Stimulated activated CD4-positive, alpha-beta T cell treated with anti-CD3 and anti-CD28 coated beads, Interleukin-2, amount 100 ng/mL, for 4 hours (primary cell): ENCODE measurements at places on chromosomes 5 and 9.

DNA sequence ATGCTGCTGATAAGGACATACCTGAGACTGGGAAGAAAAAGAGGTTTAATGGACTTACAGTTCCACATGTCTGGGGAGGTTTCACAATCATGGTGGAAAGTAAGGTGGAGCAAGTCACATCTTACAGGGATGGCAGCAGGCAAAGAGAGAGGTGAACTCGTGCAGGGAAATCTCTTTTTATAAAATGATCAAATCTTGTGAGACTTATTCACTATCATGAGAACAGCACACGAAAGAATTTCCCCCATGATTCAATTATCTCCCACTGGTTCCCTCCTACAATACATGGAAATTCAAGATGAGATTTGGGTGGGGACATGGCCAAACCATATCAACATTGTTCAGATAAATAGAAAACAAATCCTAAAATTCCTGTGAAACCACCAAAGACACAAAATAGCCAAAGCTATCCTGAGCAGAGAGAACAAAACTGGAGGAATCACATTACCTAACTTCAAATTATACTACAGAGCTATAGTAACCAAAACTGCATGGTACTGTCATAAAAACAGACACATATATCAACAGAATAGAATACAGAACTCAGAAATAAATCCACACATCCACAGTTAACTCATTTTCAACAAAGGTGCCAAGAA is 230.5 kb upstream of the TRIM32 start:
- no peak for DNase-seq

DNA sequence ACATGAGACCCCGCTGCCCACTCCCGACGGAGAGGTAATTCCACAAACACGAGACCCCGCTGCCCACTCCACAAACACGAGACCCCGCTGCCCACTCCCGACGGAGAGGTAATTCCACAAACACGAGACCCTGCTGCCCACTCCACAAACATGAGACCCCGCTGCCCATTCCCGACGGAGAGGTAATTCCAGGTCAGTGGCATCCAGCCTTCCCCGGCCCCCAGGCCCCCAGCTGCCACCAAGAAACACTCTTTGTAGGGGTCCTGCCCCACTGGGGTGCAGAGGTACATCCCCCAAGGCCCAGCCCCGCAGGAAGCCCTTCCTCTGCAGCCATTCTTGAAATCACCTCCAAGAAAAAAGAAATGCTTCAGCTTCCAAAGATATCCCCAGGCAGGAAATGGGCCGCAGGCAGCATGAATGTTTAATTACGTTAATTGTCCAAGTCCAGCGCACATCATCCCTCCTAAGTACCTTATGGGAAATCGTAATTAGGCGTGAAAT is 115.9 kb downstream of the ADAMTS2 start:
- no peak for DNase-seq

- no peak for DNase-seq
Observed at GRCh38 chr9:23979491-23979890, 153.5 kb upstream of the ELAVL2 start.

- no peak for DNase-seq
Observed at GRCh38 chr5:93280518-93280917, 300.5 kb downstream of the NR2F1-AS1 start.

GRCh38 chr5:15074651-15075050 is 203.1 kb upstream of the ANKH start:
- no peak for DNase-seq

DNA sequence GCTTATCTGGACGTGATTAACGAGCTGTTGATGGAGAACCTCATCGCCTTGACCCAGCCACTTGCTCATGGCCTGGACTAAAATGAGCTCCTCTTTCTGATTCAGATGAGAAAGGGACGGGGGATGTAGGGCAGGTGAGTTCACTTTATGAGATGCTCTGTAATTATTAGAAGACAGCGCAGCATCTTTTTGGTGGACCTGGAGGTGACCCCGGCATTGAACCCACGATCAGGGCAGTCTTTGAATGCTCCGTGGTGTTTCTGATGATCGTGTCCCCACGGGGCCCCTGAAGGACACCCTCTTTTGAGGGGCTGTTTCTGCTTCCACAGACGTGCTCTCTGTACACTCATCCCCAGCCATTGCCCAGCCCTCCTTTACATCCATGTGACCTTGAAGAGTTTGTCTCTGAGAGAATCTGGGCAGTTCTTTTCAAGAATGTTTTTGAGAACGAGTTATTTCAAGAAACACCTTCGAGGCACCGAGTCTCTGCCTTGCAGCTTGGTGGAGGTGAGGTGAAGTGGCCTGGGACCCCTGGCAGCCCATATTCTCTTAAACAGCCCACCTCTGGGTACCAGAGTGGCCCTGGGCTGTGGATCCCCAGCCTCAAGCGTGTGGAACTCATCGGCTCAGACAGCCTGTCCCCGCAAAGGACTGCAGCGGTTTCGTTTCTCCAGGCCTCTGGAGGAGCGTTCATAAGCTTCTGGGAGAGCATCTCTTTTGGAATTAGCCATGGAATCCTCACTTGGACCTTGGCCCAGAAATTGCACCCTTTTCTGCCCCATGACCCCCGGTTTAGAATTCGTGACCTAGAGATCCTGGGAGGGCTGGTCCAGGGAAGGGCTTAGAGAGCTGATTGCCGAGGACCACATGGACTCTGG is 50.3 kb downstream of the COL5A1 start:
- no peak for DNase-seq

- no peak for DNase-seq
Observed at GRCh38 chr9:126927419-126927818, 12.8 kb downstream of the RALGPS1 start.

DNA sequence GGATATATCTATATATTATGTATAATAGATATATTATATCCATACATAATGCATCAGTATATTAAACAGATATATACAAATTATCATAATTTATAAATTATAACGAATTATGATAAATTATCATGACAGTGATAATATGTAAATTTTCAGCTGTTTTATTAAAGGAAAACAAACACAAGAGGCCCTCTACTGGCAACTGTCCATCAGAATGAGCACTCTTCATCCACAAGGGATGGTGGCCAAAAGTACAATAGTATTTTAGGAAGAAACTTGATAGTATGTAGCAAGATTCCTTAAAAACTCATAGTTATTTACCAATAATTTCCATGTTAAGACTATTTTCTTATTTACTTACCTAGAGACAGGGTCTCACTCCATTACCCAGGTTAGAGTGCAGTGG is 113.3 kb upstream of the LPAR1 start:
- no peak for DNase-seq

GRCh38 chr5:16518606-16519005 is 53.0 kb upstream of the ZNF622 start:
- DNase-seq: no peak

GRCh38 chr9:81506941-81507864 is 182.1 kb downstream of the TLE1 start:
- DNase-seq: no peak

GRCh38 chr5:173247510-173247909 is 12.5 kb upstream of the NKX2-5 start:
- no peak for DNase-seq

DNA sequence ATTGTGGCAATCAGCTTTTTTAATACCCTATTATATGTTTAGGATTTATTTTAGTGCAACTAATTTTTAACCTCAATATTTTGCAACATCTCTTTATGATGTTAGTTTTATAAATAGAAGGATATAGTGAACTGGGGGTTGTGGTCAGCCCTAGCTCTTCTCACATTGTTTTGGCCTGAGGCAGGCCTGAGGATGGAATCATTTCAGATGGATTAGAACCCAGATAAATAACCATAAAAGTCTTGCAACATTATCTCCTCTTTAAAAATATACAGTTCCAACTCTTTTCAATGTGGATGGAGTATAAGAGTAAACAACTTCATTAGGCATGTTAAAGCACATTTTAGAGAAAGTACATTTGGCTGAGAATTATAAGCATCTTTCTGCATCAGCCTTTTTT is 522.7 kb downstream of the NR2F1-AS1 start:
- DNase-seq: no peak

- DNase-seq: no peak
Observed at GRCh38 chr5:79183011-79183410, 52.9 kb upstream of the JMY start.

DNA sequence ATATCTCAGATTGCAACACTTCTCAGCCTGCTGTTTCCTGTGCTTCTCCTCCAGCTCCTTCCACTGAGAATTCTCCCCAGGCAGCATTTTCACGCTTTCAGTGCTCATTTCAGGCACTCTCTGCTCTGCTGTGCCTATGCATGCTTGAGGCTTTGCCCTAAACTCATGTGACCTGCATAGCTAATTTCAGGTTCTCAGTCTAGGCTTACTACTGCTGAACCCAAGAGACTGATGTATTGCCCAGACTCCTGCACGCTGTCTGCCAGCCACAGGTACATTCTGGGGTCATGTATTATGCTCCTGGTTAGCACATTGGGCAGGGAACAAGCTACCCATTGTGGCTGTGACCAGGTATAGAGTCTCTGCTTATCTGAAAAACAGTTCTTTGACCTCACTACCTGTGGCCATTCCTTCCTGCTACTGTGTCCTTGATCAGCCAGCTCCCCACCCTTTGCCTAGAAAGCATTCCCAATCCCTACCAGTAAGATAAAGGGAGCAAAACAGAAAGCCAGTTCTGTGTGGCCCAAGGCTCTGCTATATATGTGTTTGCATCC is 34.7 kb downstream of the PIP5K1B start:
- DNase-seq: no peak

GRCh38 chr5:963310-963672 is 45.3 kb upstream of the NKD2 start:
- no peak for DNase-seq

DNA sequence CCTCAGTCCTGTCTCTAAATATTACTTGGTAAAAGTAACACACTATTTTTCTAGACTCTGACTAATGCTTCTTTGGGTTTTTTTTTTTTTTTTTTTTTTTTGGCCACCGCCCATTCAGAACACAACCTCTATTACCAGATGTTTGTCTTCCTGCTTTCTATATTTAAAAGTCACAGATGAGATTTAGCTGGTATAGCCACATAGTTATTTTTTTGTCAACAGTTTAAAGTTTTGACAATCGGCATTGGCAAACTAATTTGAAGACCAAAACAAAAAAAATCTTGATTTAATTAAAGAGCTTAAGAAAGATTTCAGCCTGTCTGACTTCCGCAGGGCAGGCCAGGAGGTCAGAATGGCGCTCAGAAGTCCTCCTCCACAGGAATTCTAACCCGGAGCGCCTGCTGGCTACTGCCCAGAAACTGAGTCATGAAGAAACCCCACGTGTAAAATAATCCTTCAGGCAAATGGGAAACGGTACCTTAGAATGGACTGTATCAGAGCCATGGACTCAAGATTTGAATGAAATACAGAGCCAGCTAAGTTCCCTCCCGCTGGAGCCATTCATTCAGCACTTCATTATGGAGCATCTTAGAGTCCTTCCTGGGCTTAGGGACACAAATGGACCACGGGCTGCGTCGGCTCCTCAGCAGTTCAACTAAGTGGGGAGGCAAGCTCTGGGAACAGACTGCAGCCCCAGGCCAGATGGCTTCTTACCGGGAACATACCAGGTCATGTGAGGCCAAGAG is 55.6 kb downstream of the PTPDC1 start:
- no peak for DNase-seq

DNA sequence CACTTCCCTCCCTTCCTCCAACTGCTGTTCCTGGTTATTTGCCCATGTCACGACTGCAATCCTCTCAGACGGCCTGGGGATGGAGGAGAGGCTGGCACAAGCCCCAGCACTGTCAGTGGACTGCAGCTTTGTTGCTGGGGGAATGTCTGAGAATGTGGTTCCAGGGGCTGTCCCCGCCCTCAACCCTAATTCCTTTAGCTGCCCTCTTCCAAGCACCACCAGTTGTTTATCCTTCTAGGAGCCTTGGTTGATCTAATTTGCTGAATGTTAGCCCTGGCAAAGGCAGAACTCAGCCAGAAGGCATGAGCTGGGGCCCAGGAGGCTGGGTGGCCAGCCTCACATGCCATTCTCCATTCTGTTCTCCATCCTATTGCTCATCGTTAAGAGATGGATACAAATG is 51.6 kb downstream of the ADAM19 start:
- no peak for DNase-seq

DNA sequence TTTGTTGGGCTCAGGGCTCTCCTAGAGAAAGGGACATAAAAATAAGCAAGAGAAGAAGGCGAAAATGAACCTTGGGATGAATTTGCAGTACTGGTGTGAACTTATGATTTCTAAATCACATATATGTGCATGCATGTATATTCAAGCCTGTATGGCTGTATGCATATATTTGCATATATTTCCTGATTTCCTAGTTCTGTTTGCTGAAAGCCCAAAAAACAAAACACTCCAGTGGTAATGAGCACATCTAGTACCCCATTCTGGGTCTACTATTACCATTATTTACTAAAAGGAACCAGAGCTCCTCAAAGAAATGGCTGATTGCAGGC is 7.3 kb downstream of the ZFP62 start:
- no peak for DNase-seq

- DNase-seq: no peak
Observed at GRCh38 chr9:87781331-87781730, 55.4 kb downstream of the CTSL start.

DNA sequence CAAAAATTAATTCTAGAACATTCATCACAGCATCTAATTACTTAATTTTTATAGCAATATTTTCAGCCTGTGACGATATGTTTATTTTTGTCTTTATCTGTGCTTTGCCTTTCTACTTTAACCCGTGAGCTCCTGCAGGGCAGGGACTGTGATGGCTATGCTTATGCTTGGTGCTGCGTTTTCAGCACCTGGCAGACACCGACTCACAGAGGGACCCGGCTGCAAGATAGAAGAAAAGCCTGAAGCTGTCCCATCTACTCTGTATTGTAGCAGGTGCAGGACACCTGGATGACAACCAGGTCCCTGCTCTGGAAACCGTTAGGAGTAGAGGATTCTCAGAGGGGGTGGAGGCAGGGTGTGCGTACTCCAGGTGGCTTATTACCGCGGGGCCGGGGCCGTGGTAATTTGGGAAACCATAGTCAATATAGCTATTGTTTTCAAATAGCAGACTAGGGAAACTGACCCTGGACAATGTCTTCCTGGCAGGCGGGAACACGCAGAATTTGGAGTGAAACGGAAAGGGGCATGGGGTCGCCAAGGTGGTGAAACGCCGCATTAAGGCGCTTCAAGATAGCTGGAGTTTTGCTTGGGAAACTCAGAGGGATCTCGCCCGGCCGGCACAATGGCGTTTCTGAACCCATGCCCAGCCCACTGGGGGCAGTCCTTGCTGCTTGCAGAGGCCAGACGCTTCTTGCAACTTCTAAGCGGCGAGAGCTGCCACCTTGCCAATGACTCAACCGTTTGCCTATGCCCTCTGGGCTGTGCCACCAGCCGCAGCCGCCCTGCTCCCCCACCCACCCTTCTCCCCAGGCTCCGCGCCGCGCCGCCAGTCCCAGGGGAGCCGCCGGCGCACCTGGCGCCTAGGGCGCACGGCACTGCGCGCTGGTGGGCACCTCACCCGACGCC is 140.1 kb upstream of the PALM2AKAP2 start:
- no peak for DNase-seq
